ENCODE measurements at places on chromosomes 16 and 17. TPM values are rescaled to one million over a fixed set of nuclear protein-coding genes. Genes with fewer than 3 reads are reported as not detected.

- H3K4me3 ChIP-seq: no peak overlapping the region
- no peaks in the 10 kb centered on the region for H3K27me3 ChIP-seq
- H3K4me1 ChIP-seq: no peaks in the 10 kb centered on the region
- H3K36me3 ChIP-seq: no peaks in the 10 kb centered on the region
- peak; percentile 49 for DNase-seq
Observed at GRCh38 chr17:64707050-64707591, 45.0 kb upstream of the SMURF2 start.

DNA sequence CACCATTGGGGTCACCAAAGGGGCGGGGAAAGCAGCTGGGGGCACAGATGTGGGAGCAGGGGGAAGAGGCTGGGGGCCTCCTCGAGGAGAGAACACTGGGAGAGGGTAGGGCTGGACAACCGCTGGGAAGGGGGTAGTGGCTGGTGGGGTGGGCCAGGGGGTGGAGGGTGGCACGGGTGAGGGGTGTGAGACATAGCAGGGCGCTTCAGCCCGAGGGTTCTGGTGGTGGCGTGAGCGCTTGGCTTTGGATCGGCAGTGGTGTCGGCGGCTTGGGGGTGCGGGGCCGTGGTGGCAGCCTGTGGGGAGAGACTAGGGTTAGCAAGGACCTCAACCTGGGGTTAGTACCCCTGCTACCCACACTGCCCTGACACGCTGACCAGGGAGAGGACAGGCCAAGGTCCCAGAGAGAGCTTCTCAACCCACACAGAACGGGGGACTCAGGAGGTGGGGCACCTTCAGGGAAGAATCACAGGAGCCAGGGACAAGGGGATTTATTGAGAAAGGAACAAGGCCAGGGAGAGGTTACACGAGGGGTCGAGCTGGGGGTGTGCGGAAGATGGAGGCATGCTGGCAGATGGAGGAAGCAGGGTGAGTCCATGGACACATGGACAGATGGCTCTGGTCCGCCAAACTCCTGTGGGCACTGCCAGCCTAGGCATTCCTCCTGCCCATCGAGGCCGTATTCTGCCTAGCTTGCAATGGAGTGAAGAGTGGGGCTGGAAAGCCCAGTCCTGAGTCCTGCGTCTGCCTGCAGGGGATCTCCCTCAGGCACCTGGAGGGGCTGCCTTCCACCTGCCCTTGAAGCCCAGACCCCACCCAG is 8.4 kb downstream of the PER1 start:
- H3K4me3 ChIP-seq: no peak overlapping the region
- 0 out of 2 replicates have a peak, but pooled peaks cover 3% of the 10 kb centered on the region for H3K4me1 ChIP-seq
- H3K27ac ChIP-seq: no peak overlapping the region
- no peaks in the 10 kb centered on the region for H3K27me3 ChIP-seq
- no peak for DNase-seq

DNA sequence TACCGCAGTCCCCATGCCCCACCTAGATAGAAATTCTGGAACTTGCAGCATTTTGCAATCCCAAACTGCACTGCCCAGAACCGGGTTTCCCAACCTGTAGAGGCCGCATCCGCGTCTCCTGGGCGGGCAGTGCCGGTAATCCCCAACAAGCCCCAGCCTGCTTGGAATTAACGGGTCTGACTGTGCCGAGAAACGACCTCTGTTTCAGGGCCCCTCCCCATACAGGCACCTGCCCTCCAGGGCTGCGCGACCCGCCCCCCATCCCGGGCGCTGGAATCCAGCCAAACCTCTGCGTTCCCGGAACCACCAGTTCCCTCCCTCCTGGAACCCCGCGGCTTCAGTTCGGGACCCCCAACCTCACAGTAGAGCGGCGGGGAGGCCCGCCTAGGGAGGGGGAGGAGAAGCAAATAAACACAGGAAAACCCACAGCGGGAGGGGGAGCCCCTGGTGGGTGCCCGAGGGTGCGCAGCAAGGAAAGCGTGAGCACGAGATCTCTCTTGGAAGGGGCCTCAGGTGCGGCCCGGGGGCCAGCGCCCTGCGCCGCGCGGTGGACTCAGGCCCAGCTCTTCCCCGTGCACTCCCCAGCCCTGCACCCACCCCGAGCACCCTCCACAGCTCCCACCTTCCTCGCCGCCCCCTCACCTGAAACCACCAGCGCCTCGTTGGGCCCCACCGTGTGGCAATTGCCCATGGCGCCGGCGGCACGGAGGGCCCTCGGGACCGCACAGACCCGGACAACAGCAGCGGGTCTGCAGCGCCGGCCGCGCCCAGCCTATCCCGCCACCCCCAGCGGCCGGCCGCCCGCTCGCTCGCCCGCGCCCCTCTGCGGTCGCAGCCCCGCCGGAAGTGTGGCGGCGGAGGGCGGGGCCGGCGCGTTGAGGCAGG is at the start of gene FLOT2:
Gene FLOT2 (minus strand): TSS at position 850 of the 885 bp plus-strand sequence. CDS start 159 bp downstream, at position 691.
- H3K27me3 ChIP-seq: no peaks in the 10 kb centered on the region
- H3K36me3 ChIP-seq: no peaks in the 10 kb centered on the region
- H3K4me3 ChIP-seq: peak within 1 kb of the TSS; percentile 90
- peak; percentile 38 for DNase-seq

DNA sequence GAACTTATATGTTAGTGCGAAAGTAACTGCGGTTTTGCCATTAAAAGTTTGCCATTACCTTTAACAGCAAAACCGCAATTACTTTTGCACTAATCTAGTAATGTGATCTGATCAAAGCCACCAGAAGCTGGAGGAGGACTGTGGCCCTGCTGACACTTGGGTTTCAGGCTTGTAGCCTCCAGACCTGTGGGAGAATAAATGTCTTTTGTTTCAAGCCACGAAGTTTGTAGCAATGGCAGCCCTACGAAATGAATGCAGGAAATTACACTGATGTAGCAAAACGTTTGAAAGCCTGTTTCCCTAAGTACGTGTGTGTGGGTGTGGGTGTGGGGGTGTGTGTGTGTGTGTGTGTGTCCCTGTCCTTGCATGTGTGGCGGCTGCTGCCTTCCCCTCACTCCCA is 66.6 kb downstream of the WSB1 start:
- H3K27me3 ChIP-seq: no peaks in the 10 kb centered on the region
- H3K27ac ChIP-seq: no peak overlapping the region
- no peak overlapping the region for H3K4me3 ChIP-seq
- no peaks in the 10 kb centered on the region for H3K4me1 ChIP-seq
- no peak for DNase-seq

DNA sequence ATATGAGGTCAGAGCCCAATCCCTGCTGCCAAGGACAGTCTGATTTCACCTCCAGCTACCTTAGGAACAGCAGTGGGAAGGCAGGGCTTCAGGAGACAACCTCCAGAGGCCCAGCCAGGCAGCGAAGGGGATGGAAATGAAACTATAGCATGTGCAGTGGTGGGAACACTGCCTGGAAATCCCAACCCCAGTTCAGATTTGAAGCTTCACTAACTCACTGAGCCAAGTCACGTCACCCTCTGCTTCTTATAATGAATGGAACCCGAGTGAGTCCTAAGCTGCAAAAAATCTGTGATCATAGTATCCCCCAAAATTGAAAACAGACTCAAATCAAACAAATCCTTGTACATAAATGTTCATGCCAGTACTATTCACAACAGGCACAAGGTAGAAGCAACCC is 36.0 kb upstream of the SLC39A11 start:
- H3K4me3 ChIP-seq: no peak overlapping the region
- H3K27ac ChIP-seq: no peak overlapping the region
- H3K27me3 ChIP-seq: no peaks in the 10 kb centered on the region
- DNase-seq: no peak
- H3K36me3 ChIP-seq: no peaks in the 10 kb centered on the region

SNAI3 gene
- 8.7 TPM for total RNA-seq

DNA sequence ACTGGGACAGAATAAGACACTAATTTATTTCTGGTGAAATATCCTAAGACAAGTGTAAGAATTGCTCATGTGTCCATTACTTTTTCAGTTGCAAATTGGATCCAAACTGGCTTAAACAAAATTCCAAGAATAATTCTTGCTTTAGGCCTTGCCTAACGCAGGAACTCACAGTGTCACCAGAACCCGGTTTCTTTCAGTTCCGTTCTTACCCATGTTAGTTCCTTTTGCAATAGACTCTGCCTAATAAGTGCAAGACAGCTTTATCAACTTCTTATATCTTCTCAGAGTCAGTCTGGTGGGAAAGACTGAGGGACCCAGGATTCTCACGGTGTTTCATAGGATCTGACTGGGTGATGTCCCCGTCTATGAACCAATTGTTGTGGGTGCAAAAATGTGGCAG is 24.7 kb downstream of the GDE1 start:
- H3K27ac ChIP-seq: no peak overlapping the region
- DNase-seq: no peak
- no peak overlapping the region for H3K4me3 ChIP-seq

GRCh38 chr16:3518292-3518985 is 17.6 kb downstream of the CLUAP1 start:
- H3K27ac ChIP-seq: no peak overlapping the region
- H3K27me3 ChIP-seq: no peaks in the 10 kb centered on the region
- no peaks in the 10 kb centered on the region for H3K36me3 ChIP-seq
- DNase-seq: no peak
- H3K4me1 ChIP-seq: no peaks in the 10 kb centered on the region
- no peak overlapping the region for H3K4me3 ChIP-seq

DNA sequence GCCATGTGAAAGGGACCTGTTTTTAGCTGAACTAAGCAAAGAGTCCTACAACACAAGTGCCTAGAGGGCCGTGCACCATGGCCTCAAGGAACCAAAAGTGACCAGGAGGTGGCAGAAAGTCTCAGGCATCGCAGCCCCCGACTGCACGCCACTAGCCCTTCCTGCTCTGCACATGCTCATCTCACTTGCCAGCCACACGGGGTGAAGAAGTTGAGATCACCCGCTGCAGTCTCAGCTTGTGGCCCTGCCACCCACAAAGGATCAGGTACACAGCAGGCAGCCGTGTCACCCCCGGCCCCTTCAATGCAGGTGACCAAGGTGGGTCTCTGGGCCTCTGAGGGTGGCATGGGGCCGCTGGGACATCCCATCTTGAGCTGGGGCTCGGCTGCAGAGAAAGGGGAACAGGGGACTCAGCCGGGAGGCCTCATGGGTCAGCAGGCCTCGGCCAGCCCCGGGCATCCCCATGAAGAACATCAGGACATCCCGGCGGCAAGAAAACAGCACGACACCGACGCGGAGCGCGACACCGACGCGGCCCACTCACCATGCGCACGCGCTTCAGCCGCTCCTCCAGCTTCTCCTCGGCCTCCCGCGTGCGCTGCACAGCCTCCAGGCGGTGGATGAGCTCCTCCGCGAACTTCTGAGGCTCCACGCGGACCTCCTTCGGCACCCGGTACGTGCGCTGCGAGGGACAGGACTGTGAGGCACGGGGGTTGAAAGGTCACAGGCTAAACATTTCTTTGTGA is 21.0 kb downstream of the PDIA2 start:
- no peak for DNase-seq
- no peak overlapping the region for H3K27ac ChIP-seq
- H3K36me3 ChIP-seq: peaks cover 9% of the 10 kb centered on the region
- H3K4me1 ChIP-seq: no peaks in the 10 kb centered on the region
- no peaks in the 10 kb centered on the region for H3K27me3 ChIP-seq

PLK1 gene
- 135 TPM for total RNA-seq

GRCh38 chr17:81027038-81027437 is 7.9 kb upstream of the BAIAP2 start:
- no peak overlapping the region for H3K4me3 ChIP-seq
- H3K36me3 ChIP-seq: no peaks in the 10 kb centered on the region
- no peaks in the 10 kb centered on the region for H3K27me3 ChIP-seq
- H3K4me1 ChIP-seq: no peaks in the 10 kb centered on the region

ACSM3 gene
- 6.2 TPM for total RNA-seq

DNA sequence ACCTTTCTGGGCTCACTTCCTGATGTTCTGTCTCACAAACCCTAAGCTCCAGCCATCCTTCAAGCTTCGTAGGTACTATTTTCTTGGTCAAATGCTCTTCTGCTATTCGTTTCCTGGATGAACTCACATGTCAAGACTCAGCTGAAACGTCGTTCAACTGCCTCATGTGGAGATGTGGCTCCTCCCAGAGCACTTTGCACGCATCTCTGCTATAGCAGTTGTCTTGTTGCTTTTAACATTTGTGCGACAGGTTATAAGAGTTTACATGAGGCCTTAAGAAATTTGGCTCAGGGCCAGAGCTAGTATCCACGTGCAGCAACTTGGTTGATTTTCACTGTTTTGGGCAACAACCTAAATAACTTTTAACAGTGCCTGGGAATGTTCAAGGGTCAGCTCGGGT is 2.8 kb upstream of the KRT40 start:
- H3K4me1 ChIP-seq: no peaks in the 10 kb centered on the region
- H3K27me3 ChIP-seq: no peaks in the 10 kb centered on the region
- no peak overlapping the region for H3K4me3 ChIP-seq
- no peaks in the 10 kb centered on the region for H3K36me3 ChIP-seq

PYDC1 gene
- total RNA-seq: 3.0 TPM

DNA sequence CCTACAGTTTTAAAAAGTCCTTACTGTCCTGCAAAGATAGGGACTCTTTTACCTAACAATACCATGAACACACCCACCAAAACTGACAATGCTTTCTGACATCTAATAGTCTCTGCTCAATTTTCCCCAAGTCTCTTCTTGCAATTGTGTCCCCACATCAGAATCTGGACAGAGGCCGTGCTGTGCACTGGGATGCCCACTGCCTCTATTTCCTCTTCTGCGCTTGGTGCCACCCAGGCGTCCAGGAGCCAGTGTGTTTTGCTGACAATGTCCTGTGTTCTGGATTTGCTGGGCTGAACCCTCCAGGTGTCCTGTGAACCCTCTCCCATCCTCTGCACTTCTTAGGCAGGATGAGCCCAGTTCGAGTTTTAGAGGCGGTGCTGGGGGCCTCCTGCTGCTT is 6.4 kb upstream of the ARHGDIA start:
- H3K27ac ChIP-seq: no peak overlapping the region
- no peak for DNase-seq
- H3K27me3 ChIP-seq: no peaks in the 10 kb centered on the region
- H3K4me1 ChIP-seq: no peaks in the 10 kb centered on the region
- peaks cover 2% of the 10 kb centered on the region for H3K36me3 ChIP-seq
- no peak overlapping the region for H3K4me3 ChIP-seq

DNA sequence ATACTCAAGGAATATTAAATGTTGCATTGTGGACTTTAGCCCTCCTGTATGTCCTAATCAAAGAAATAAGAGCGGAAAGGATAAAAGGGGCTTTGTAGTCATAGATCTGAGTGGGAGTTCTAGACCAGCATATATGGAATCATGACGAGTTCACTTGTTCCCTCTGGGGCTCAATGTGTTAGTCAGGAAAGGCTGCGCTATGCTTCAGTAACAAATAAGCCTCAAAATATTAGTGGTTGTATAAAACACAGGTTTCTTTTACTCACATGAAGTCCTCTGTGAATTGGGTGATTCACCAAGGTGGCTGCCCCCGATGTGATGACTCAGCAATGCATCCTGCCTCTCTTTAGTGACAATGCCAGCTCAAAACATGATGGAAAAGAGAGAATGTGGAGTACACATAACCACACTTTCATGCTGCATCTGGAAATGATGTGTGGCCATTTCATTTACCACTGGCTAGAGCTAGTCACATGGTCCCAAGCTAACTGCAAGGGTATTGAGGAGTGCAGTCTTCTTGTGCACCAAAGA is 63.3 kb upstream of the IRX5 start:
- H3K4me1 ChIP-seq: no peaks in the 10 kb centered on the region
- no peak overlapping the region for H3K4me3 ChIP-seq
- no peaks in the 10 kb centered on the region for H3K36me3 ChIP-seq
- no peaks in the 10 kb centered on the region for H3K27me3 ChIP-seq
- no peak for DNase-seq
- H3K27ac ChIP-seq: no peak overlapping the region
